ENCODE measurements at places on chromosomes 11 and 22. TPM values are rescaled to one million over a fixed set of nuclear protein-coding genes. Genes with fewer than 3 reads are reported as not detected.

Gene CASP5
- not detected for total RNA-seq

Gene MMP27
- not detected for total RNA-seq

Gene SMTNL1
- 4.5 TPM for total RNA-seq

Gene PHLDB1
- 19.1 TPM for total RNA-seq

Gene UCP3
- total RNA-seq = 0.53 TPM

Gene CRYBB2
- 0.24 TPM for total RNA-seq

Gene FOSL1
- total RNA-seq = 1.9 TPM

Gene PRCP
- 72.1 TPM for total RNA-seq

Gene C11orf91
- total RNA-seq = 0.15 TPM

Gene FGF19
- not detected for total RNA-seq

Gene ENTHD1
- not detected for total RNA-seq

Gene NEFH
- not detected for total RNA-seq

Gene LRRN4CL
- 0.55 TPM for total RNA-seq

Gene LRRC75B
- 0.35 TPM for total RNA-seq

Gene CECR2
- 17.6 TPM for total RNA-seq

Gene LRRC32
- 0.30 TPM for total RNA-seq

Gene FGF4
- total RNA-seq = not detected

Gene KRTAP5-10
- total RNA-seq = not detected

Gene TREH
- total RNA-seq = not detected

Gene RBM4
- 154 TPM for total RNA-seq
